Activated CD8-positive, alpha-beta memory T cell treated with anti-CD3 and anti-CD28 coated beads, Interleukin-2, amount 10 ng/mL, durations not matched to agents 7 days and 5 days (primary cell): ENCODE measurements at places on chromosomes 7 and 10. TPM values are rescaled to one million over a fixed set of nuclear protein-coding genes. Genes with fewer than 3 reads are reported as not detected.

GTF2IRD2 gene
- total RNA-seq: 7.1 TPM

HSPA12A gene
- not detected for total RNA-seq

CCDC136 gene
- total RNA-seq: 5.8 TPM

- peak overlapping the region; percentile 5 for H3K4me3 ChIP-seq
- peak overlapping the region; percentile 95 for H3K27ac ChIP-seq
- no peak for DNase-seq
- peaks cover 22% of the 10 kb centered on the region for H3K4me1 ChIP-seq
Measured at GRCh38 chr7:22884911-22885788, 62.5 kb upstream of the TOMM7 start.
